ENCODE measurements at places on chromosomes 11 and 22.

DNA sequence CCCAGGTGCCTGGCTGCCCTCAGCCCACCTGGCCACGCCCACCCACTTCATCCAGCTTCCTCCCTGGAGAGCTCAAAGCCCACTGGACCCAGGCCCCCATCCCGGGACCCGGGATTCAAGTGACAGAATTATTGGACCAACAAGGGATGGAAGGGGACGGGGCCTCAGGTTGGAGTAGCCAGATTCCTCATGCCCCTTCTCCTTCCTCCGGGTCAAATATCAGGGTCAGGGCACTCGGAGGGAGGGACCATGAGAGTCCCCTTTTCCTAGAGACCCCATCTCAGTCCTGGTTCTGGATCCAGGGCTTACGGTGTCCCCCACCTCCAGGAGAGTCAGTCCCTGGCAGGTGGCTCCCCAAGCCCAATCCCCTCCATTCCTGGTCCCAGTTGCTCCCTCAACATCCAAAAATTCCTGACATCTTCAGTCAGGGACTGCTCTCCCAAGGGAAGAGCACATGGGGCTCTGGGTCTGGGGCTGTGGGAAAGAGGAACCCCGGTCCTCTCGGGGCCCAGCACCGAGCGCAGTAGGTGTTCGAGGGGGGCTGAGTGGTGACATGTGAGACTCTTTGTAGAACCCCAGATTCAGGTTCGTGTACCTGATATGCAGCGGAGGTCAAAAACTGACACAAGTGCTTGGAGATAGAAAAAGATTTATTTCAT, 37.7 kb downstream of the IGLL5 start:
- no peak for DNase-seq

DNA sequence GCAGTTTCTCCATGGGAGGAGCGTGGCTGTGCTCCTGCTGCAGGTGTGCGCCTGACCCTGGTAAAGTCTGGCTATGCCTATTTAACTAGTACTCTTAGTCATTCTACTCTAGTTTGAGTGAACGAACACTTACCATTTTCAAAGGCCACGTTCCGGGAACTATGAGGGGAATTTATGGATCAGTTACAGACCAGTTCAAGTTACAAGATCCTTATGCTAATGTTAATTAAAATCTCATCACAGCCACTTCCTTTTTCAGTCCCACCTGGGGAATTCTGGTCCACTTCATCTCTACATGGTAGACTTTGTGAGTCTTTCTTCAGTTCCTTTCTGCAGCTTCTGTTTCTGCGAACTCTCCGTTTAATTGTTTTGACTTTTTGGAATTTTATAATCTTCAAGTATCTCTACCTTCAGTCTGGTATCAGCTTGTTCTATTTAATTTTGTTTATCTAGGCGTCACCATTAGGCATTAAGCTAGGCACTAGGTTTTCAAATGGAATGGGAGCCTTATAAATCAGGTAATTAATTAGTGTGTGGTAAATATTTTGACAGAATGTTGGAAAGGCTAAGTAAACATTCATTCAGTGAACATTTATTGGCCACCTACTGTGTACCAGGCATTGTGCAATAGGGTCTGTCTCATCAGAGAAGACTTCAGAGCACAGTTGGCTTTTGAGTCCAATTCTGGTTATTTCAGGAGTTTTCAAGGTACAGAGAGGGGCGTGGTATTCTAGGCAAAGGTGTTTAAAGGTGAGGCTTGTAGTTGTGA, 78.9 kb downstream of the GRK3 start:
- no peak for DNase-seq

DNA sequence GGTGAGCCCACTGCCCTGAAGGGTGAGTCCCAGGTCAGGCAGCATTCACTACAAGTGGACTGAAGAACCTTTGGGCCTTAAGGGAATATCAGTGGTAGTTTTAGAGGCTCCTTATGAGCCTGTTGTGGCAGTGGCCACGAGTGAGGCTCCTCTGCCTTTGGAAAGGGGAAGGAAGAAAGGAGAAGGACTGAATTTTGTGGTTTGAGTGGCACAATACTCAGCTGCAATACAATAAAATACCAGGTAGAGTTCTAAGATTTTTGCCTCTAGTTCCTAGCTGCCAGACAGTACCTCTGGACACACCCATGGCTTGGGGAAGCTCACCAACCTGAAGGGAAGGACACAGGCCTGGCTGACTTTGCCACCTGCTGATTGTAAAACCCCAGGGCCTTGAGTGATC, 260.9 kb downstream of the DYNC2H1 start:
- no peak for DNase-seq

DNA sequence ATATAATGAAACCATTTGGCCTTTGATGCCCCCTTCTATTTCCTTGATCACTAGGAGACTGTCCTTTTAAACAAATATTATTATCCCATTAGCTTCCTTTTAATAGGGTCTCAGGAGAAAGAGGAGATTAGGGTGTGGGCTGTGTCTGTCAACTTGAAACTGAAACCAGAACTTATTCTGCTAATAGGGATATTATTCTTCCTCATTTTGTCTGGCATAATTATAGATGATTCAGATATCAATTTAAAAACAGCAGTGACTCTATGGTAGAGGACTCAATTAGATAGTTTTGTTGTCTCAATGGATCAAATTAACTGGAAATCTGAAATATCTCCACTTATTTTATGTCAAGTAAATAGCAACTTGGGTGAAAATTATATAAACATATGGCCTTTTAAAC, 584.9 kb upstream of the CCDC90B start:
- no peak for DNase-seq

DNA sequence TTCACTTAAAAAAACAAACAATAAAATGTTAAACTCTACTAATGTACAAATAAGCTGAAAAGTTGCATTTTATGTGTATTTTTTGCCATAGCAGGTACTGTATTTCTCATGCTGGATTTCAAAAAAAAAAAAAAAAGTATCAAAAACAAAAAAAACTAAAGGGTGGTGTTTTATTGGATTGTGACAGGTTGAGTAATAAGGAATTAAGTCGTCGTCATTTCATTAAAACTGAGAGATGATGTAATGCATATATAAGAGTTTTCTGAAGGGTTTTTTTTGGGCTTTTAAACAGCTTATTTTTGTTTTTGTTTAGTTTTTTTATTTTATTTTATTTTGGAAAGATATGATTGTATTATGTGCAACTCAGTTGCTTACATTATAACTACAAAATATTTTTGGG, 10.9 kb upstream of the ADSL start:
- DNase-seq, result no peak

- DNase-seq, result no peak
Measured at GRCh38 chr22:44051961-44052360, 27.9 kb downstream of the PARVB start.

DNA sequence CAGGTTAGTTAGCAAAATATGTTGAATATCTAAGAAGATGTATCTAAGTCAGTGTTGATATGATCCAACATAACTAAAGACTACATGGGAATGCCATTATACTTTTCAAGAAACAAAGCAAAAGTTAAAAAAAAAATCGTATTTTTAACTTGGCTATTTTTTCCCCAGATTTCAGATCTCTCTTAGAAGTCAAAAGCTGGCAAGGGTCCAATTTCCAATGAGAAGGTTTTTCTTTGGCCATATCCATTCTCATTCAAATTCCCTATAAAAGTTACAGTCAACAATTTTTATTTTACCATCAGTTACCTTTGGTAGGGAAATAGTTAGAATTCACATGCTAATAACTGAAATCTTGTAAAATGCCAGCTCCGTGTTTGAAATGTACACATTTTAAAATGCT, 70.5 kb upstream of the FAT3 start:
- no peak for DNase-seq

GRCh38 chr11:47051217-47051616, 114.7 kb downstream of the CSTPP1 start:
- no peak for DNase-seq

DNA sequence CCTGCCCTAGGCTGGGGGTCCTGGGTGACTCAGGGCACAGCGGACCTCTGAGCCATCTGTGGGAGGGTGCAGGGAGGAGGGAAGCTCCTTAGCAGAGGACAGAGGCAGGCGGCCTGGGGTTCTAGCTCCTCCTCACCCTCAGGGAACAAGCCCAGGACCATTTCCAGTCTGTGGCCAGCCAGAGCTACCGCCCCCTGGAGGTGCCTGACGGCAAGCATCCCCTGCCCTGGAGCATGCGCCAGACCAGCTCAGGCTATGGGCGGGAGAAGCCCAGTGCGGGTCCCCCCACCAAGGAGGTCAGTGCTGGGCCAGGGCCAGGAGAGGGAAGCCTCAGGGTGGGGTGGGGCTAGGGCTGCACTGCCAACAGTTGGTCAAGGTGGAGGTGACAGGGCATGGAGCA, 26.0 kb upstream of the LRRC10B start:
- no peak for DNase-seq

DNA sequence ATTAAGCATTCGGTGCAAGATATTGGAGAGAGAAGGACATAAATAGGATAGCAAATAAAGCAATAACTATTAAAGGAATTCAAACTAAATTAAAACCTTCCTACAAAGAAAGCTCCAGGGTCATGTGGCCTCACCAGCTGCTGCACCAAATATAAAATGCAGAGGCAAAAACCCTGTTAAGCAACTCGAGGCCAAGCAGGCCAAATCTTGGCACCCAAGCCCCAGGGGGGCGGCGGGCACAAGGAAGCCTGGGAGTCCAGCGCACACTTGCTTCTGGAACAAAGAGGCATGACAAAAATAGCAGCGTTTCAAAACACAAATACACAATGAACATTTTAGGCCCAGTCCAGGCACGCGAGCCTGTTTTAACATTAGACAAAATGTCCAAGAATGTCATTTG, 20.8 kb downstream of the KRTAP5-6 start:
- no peak for DNase-seq

DNA sequence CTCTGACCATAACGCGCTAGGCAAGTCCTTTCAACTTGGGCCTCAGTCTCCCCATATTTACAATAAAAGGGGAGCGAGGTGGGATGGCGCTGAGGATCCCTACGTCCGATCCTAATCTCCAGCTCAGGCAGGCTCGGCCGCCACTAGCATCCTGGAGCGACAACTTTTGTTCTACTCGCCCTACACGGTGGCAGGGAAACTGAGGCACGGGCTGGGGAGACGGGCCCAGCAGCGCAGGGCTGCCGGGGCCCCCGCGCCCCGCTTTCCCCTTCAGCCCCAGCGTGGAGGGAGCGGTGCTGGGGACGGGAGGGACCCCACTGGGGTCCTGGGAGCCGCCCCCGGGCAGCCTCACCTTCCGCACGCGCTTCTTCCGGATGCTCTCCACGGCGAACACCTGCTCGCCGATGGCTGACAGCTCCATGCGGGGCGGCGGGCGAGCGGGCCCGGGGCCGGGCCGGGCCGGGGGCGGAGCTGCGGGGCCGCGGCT, 413 bp downstream of the CBX7 start:
- no peak for DNase-seq

GRCh38 chr11:44738791-44739190, 12.0 kb downstream of the TSPAN18 start:
- no peak for DNase-seq

GRCh38 chr11:20488352-20488751, 100.8 kb downstream of the PRMT3 start:
- DNase-seq, result peak; percentile 90

GRCh38 chr11:82792822-82793569, 59.3 kb upstream of the FAM181B start:
- DNase-seq, result no peak

GRCh38 chr11:107819361-107820014, 39.1 kb downstream of the SLC35F2 start:
- DNase-seq, result no peak

- DNase-seq, result no peak
Measured at GRCh38 chr22:38230108-38230825, 28.5 kb downstream of the MAFF start.

GRCh38 chr11:64916040-64916774, 802 bp downstream of the ATG2A start:
- no peak for DNase-seq
